ENCODE measurements at places on chromosomes 13 and 19. TPM values are rescaled to one million over a fixed set of nuclear protein-coding genes. Genes with fewer than 3 reads are reported as not detected.

The KIR2DL1 gene
- not detected for total RNA-seq

The ANO8 gene
- total RNA-seq, result 4.3 TPM

The DAZAP1 gene
- 85.0 TPM for total RNA-seq

The KBTBD6 gene
- 5.5 TPM for total RNA-seq

The TGFB1 gene
- 161 TPM for total RNA-seq

The GRK1 gene
- total RNA-seq, result not detected

The OR7C1 gene
- total RNA-seq, result not detected

The EGLN2 gene
- 90.3 TPM for total RNA-seq

The ZNF799 gene
- total RNA-seq, result 1.5 TPM

The LYPD5 gene
- total RNA-seq, result not detected

The GRIK5 gene
- 0.57 TPM for total RNA-seq

The LENG1 gene
- 8.3 TPM for total RNA-seq

The VAV1 gene
- total RNA-seq, result 6.5 TPM

The METTL21C gene
- not detected for total RNA-seq

The SRRM5 gene
- total RNA-seq, result 0.84 TPM

The LPAR2 gene
- total RNA-seq, result 2.9 TPM

The SIGLEC5 gene
- not detected for total RNA-seq

The PEAK3 gene
- total RNA-seq, result not detected

The RUBCNL gene
- total RNA-seq, result 0.07 TPM

The NKPD1 gene
- 0.13 TPM for total RNA-seq

The PTH2 gene
- total RNA-seq, result not detected
